SJCRH30 (cell line): ENCODE measurements at places on chromosomes 7 and 10. TPM values are rescaled to one million over a fixed set of nuclear protein-coding genes. Genes with fewer than 3 reads are reported as not detected.
A peak's percentile ranks its signal among the peaks of the same experiment; 100 is the strongest.

DNA sequence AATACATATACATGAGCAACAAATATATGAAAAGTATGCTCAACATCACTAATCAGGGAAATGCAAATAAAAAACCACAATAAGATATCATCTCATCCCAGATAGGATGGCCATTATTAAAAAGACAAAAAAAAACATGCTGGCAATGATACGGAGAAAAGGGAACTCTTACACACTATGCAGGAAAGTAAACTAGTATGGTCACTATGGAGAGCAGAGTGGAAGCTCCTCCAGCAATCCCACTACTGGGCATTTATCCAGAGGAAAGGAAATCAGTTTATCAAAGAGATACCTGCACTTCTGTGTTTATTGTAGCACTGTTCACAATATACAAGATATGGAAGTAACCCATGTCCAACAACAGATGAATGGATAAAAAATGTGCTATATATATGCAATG, 217.5 kb downstream of the SDK1 start:
- no peaks in the 10 kb centered on the region for H3K4me1 ChIP-seq
- no peaks in the 10 kb centered on the region for H3K27me3 ChIP-seq
- no peak overlapping the region for H3K27ac ChIP-seq
- no peak for DNase-seq
- H3K4me3 ChIP-seq: no peak overlapping the region

- no peak overlapping the region for H3K27ac ChIP-seq
- no peaks in the 10 kb centered on the region for H3K4me1 ChIP-seq
- no peaks in the 10 kb centered on the region for H3K36me3 ChIP-seq
- H3K27me3 ChIP-seq: no peaks in the 10 kb centered on the region
These were observed 246.1 kb downstream of the CREB5 start for GRCh38 chr7:28658381-28658780.

- no peak overlapping the region for H3K4me3 ChIP-seq
- H3K27ac ChIP-seq: no peak overlapping the region
- no peaks in the 10 kb centered on the region for H3K36me3 ChIP-seq
- no peaks in the 10 kb centered on the region for H3K27me3 ChIP-seq
- no peaks in the 10 kb centered on the region for H3K4me1 ChIP-seq
These were observed 297.5 kb downstream of the HDAC9 start for GRCh38 chr7:18792871-18793595.

DNA sequence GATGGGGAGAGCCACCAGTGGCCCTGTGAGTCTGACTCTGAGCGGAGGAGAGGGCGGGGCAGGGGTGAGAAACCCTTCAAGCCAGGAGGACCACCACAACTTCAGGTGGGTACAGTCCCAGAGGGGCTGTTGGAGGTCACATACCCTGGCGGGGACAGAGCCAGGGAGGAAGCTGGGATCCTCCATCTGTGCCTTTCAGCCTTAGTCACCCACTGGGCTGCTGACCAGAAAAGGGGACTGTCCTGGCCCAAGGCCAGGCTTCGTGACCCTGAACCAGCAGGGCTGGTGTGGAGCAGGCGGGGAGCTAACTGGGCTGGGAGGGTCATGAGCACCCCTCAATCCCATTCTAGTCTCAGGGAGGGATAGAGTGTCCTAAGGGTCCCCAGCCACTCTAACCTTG, 1.5 kb upstream of the CALHM3 start:
- H3K4me1 ChIP-seq: peaks cover 31% of the 10 kb centered on the region
- no peak for DNase-seq
- H3K27ac ChIP-seq: no peak overlapping the region; the same call in 1 of the 2 replicates
- H3K4me3 ChIP-seq: no peak overlapping the region
- no peaks in the 10 kb centered on the region for H3K36me3 ChIP-seq

GRCh38 chr10:120658943-120659885, 191.9 kb upstream of the WDR11 start:
- H3K36me3 ChIP-seq: no peaks in the 10 kb centered on the region; the same call in 1 of the 2 replicates
- H3K4me3 ChIP-seq: no peak overlapping the region
- DNase-seq: no peak
- no peaks in the 10 kb centered on the region for H3K4me1 ChIP-seq
- 0 out of 2 replicates have a peak, but pooled peaks cover 3% of the 10 kb centered on the region for H3K27me3 ChIP-seq

DNA sequence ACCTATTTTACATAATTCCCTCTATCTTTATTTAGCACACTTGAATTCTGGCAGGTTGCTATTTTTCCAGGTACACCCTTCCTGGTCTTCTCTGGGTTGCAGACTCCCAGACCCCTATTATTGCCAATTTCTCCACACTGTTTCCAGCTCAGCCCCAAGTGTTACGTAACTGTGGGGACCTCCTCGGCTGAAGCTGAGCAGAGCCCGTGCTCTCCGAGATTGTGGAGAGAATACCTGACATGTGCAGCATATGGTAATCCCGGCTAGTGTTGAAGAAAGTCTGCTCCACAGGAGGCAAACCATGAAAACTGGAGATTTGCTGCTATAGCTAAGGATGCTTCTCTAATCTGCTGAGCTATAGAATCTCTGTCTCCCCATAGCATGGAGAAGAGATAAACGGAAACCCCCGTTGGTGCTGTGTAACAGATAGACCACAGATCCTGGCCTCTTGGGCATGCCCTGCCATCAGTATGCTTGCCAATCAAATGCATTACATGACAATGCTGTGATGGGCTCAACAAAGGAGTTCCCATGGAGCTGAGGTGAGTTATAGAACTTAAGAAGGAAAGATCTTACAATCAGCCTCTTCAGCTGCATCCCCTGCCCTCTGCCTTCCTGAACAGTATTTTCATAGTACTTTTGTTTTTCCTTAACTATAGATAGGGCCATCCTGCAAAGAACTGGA, 144.6 kb upstream of the AOAH start:
- H3K27me3 ChIP-seq: no peaks in the 10 kb centered on the region
- no peak for DNase-seq
- no peak overlapping the region for H3K4me3 ChIP-seq
- no peaks in the 10 kb centered on the region for H3K4me1 ChIP-seq
- H3K36me3 ChIP-seq: peaks cover 16% of the 10 kb centered on the region
- H3K27ac ChIP-seq: no peak overlapping the region

DNA sequence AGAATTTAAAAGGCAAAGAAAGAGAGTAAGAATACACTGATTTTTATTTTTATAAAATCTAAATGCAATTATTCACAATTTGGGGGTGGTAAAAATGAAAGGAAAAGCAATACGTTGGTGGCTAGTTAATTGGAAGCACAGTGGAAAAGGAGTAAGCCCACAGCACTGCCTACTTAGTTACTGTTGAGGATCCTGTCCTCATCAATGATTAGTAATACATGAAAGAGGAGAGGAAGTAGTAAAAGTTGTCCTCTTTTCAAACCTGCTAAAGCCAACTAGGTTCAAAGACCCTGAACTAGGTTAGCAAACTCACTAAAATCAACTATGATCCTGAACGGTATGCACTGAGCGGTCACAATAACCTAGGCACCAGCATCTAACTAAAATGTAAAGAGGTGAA, 52.7 kb upstream of the LRRN3 start:
- DNase-seq: no peak
- no peak overlapping the region for H3K4me3 ChIP-seq
- H3K27ac ChIP-seq: no peak overlapping the region
- no peaks in the 10 kb centered on the region for H3K27me3 ChIP-seq

DNA sequence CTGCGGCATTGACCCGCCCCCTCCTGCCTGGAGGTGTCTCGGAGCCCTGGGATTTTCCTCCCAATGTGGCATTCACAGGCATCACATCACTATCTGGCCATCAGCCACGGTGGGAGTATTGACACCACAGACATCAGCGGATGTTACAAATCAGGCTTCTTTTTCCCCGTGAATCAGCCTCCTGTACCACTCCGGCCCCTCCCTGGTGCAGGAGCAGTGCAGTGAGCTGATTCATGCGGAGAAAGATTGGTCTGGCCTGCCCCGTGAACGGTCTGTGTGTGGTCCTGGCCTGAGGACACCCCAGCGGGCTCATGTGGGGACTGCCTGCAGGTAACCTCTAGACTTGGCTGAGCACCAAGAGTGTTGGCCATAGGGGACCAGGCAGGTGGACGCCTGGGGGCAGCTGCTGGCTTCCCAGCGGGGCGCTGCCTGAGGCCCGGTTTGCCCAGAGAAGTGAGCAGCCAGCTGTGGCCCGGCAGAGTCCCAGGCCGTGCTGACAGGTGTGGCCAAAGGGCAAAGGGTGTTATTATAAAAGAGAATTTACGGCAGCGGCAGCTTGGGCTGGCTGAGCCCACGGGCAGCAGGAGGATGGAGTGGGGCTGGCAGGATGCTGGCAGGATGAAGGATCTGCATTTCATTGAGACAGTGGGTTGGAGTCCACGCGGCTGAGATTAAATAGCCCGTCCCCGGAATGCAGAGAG, 32.1 kb upstream of the GNA12 start:
- peak overlapping the region; percentile 31 for H3K27ac ChIP-seq
- no peaks in the 10 kb centered on the region for H3K36me3 ChIP-seq

GRCh38 chr10:35012781-35013180, 77.4 kb downstream of the CUL2 start:
- peaks cover 13% of the 10 kb centered on the region for H3K36me3 ChIP-seq
- no peaks in the 10 kb centered on the region for H3K27me3 ChIP-seq
- H3K4me1 ChIP-seq: no peaks in the 10 kb centered on the region
- H3K27ac ChIP-seq: no peak overlapping the region
- H3K4me3 ChIP-seq: no peak overlapping the region
- no peak for DNase-seq

DNA sequence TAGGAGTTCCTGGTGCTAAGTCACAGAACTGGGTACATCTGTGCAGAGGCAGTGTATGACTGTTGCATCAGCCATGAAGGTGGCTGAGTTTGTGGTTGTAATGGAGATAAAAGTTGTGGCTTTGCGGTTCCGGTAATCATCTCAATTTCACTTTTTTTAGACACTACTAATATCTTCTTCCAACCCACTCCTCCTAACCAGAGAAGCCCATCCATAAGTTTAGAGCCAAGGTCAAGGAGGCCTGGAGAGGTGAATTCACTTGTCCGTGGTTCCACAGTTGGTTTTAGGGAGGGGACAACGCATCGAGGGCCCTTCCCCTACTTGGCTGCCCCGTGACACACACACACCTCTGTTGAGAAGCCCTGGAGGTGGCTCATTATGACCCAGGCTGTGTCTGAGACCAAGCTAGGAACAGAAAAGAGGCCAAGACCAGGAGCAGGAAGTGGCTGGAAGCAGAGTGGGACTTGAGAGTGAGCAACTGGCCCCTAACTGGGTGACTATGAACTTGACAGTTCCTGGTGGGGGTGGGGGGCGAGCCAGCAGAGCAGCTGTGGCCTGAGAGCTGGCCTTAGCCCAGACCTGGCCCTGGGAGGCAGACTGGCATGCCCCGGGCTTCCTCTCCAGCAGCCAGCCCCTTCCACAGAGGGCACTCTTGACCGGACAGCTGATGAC, 66.8 kb upstream of the COL13A1 start:
- no peak for DNase-seq
- peak overlapping the region; percentile 41 for H3K27ac ChIP-seq
- no peak overlapping the region for H3K4me3 ChIP-seq
- H3K4me1 ChIP-seq: peaks cover 43% of the 10 kb centered on the region
- no peaks in the 10 kb centered on the region for H3K27me3 ChIP-seq

- DNase-seq: peak; percentile 97
- no peaks in the 10 kb centered on the region for H3K27me3 ChIP-seq
- peaks cover 52% of the 10 kb centered on the region for H3K4me1 ChIP-seq
- H3K36me3 ChIP-seq: no peaks in the 10 kb centered on the region
- H3K27ac ChIP-seq: peak overlapping the region; percentile 35
These were observed 5.1 kb downstream of the TSPAN14 start for GRCh38 chr10:80459047-80459865.

DNA sequence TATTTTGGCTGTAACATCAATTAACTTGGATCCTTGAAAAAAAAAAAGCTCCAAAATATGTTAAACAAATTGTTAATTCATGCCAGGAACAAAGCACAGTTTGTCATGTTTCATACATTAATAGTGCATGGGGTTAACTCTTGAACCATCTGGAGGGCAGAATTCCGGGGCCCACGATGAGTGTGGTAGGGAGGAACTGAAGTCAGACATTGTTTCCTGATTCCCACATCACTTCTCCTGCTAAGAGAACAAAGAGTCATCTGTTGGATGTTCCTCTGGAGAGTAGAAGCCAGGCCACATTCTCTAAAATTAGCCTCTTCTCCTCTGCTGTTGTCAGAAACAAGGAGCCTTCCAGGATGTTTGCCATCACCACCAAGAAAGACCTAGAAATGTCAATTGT, 54.6 kb downstream of the TMEM178B start:
- H3K27ac ChIP-seq: no peak overlapping the region
- no peak overlapping the region for H3K4me3 ChIP-seq
- no peaks in the 10 kb centered on the region for H3K27me3 ChIP-seq

DNA sequence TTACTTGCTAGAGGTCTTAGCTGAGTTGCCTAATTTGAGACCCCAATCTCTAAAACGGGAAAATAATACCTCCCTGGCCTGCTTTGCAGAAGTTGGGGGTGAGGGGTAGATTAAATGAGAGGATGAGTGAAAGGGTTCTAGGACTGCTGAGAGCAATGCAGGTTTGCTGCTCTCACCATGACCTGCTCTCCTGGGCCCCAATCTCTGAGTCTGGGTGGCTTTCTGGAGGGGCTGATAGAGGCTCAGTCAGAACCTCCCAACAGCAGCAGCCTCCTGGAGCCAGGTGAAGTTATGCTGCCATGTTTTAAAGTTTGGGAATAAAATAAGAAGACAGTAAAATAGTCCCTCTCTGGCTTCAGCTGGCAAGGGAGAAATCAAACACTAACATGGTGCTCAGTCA, 7.3 kb downstream of the UROS start:
- no peak overlapping the region for H3K27ac ChIP-seq
- no peaks in the 10 kb centered on the region for H3K4me1 ChIP-seq
- H3K36me3 ChIP-seq: peaks cover 13% of the 10 kb centered on the region; the same call in 1 of the 2 replicates
- H3K27me3 ChIP-seq: no peaks in the 10 kb centered on the region

GRCh38 chr7:120307991-120308545, 35.1 kb downstream of the KCND2 start:
- no peak overlapping the region for H3K27ac ChIP-seq
- no peak overlapping the region for H3K4me3 ChIP-seq
- 0 out of 2 replicates have a peak, but pooled peaks cover 6% of the 10 kb centered on the region for H3K27me3 ChIP-seq
- no peaks in the 10 kb centered on the region for H3K4me1 ChIP-seq

DNA sequence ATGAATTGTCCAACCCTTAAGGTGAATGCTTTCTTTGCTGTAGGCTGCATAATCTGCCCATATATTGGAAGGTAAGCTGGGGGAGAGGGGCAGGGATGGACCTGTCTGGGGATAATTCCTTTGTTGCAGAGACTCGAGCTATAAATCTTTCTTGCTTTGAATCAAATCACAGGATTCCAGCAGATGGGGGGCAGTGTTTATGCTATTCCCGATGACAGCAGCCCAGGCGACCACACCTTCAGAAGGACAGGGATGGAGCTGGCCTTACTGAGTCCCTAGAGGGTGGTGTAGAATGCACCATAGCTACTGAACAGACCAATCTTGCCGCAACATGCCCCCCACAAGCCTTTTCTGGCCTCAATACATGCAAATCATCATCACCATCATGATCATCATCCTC, 2.5 kb downstream of the PODXL start:
- DNase-seq: no peak
- H3K27me3 ChIP-seq: no peaks in the 10 kb centered on the region
- H3K36me3 ChIP-seq: peaks cover 3% of the 10 kb centered on the region; the same call in 1 of the 2 replicates
- peaks cover 9% of the 10 kb centered on the region for H3K4me1 ChIP-seq

GRCh38 chr7:47150497-47151260, 431.2 kb downstream of the TNS3 start:
- no peak overlapping the region for H3K4me3 ChIP-seq
- H3K4me1 ChIP-seq: peaks cover 15% of the 10 kb centered on the region; the same call in 1 of the 2 replicates
- DNase-seq: no peak
- no peaks in the 10 kb centered on the region for H3K27me3 ChIP-seq
- H3K27ac ChIP-seq: no peak overlapping the region

Gene HPS1
- total RNA-seq: 2.0 and 2.8 TPM in 2 replicates

Gene CPN1
- total RNA-seq: not detected in 2 replicates

Gene ASB10
- not detected in 2 replicates for total RNA-seq

Gene DKK1
- 0.38 and 0.56 TPM in 2 replicates for total RNA-seq

Gene TRPV6
- total RNA-seq: not detected in 2 replicates

Gene WDR86
- 0.46 and 1.0 TPM in 2 replicates for total RNA-seq

Gene SPDYE5
- not detected in 2 replicates for total RNA-seq

Gene POT1
- total RNA-seq: 71.4 and 77.7 TPM in 2 replicates
